Chondrocyte (in vitro differentiated cells): ENCODE measurements at places on chromosomes 6 and 20.

DNA sequence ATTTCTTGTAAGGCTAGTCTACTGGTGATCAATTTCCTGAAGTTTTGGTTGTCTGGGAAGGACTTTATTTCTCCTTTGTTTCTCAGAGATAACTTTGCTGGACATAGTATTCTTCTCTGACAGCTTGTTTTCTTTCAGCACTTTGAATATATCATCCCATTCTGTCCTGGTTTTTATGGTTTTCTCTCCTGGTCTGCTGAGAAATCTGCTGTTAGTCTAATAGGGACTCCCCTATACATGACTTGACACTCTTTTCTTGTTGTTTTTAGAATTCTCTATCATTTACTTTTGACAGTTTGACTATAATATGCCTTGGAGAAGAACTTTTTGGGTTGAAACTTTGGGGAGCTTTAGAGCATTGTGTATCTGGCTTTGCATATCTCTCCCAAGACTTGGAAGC lies 112.5 kb downstream of the PRL start:
- DNase-seq = no peak

DNA sequence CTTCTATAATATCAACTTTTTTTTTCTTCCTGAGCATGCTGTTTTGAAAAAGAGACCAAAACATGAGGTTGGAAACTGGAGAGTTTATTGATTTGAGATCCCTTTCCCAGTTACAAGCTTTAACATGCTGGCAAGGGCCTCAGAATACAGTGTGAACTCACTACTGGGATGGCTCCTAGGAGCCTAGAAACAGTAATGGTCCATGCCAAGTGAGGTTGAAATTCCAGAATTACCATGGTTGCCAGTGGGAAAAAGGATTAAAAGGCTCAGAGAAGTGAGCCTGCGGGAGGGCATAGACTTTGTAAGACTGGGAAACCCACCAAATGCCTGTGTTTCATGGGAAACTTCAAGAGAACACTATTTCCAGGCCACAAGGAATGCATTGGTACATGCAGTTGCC lies 28.9 kb upstream of the SLC22A3 start:
- no peak for DNase-seq

DNA sequence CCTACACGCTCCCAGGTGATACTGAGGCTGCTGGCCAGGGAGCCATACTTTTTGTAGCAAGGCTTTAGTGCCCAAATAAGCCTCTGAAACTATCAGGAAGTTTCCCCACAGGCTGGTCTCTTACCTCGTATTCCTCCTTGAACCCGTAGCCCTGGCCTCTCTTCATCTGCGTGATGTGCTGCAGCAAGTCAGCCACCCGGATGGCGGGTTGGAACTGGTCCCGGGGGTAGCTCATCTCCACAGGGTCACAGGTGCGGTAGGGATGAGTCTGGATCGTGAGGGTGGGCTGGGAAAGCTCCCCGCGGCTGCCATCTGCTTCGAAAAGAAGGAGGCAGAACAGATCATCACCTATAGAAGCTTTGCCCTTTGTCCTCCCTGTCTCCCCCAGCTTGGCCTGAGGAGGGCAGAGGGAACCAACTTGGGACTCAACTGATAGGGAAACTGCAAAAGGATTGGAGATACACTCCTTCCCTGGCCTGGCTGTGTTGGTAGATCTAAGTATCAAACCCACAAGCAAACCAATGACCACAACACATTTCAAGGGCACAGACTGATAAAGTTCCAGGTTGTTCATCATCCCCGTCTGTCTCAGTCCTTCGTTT lies 543.2 kb upstream of the CHD6 start:
- DNase-seq = no peak

GRCh38 chr6:5674141-5674540 lies 332.6 kb downstream of the NRN1 start:
- DNase-seq = no peak

- no peak for DNase-seq
Measured at GRCh38 chr6:139271056-139271455, 20.7 kb downstream of the TXLNB start.

- DNase-seq = peak; percentile 51
Measured at GRCh38 chr20:37463726-37464494, 57.1 kb upstream of the NNAT start.

DNA sequence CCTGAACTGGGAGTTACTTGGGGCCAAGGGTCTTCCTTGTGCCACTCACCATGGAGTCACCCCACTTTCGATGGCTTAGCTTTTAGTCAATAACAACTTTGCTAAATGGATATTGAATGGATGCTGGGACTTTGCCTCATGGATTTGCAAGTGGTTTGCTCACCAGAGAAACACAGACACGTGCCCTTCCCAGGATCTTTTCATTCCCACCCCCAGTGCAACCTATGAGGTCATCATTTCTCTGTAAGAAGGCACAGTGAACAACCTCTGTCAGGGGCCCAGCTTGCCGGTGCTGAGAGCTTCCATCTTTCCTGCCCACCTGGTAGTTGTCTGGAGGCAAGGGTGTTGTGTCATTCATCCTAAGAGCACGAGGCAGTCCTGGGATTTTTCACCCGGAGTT lies 256.8 kb upstream of the PMEPA1 start:
- DNase-seq = no peak

DNA sequence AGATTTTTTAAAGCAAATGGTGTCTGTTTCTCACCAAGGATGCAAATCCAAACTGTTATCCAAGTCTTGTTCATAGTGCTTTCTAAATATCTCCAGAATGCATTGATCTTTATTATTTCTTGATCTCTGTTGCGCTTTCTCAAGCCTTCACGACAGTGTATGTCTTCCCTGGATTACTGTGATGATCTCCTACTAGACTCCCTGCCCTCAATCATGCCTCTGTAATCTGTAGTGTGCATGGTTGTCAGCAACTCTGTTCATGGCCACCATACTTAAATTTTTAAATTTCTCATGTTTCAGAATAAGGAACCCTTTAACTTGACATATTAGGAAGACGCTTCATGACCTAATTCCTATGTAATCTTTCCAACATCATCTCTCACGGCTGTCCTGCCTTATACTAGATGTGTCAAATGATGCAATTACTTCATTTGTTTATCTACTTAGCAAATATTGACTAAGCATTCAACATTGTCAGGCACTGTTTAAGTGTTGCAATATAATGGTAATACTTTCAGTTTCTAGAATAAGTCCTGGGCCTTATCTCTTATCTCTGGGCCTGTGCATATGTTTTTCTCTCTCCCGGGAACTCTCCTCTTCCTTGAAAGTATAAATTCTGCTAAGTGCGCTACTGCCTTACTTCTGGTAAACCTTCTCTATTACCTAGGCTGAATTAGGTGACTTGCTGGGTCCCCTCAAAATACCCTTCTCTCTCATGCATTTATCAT lies 25.6 kb upstream of the AHI1 start:
- DNase-seq = no peak

DNA sequence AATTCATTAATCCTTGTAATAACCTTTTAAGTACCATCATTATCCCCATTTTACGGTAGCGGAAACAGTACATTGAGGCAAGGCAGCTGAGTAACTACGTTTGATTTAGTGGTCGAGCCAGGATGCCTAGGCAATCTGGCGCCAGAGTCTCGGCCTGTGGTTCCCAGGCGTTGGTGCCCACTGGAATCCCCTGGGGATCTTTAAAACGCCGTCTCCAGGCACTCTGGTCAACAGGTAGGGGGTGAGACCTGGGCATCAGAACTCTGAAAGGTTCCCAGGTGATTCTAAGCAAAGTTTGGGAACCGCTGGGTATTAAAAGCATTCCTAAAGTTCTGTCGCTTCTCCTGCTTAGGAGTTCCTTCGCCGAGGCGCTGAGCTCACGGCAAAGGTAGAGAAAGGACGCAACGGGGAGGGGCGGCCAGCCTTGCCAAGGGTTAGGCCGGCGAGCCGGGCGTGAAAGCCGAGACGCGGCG lies 939 bp downstream of the DTNBP1 start:
- DNase-seq = no peak

GRCh38 chr20:16206817-16207216 lies 366.4 kb downstream of the KIF16B start:
- no peak for DNase-seq

DNA sequence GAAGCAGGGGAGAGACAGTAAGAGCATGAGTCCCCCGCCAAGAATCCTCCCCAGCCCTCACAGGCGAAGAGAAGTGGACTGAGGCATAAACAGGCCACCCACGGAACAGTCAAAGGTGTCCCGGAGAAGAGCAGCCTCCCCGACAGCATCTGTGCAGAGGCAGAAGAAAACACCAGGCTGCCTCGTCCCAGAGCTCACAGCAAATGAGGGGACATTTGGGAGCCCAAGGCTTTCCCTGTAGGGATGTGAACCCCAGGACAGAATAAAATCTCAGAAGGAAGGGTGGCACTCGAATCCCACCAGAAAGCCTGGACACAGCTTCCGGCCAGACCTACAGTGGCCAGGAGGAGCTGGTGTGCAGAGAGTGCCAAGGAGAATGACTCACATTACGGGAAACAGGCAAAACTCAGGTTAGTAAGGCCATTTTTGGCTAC lies 90.4 kb downstream of the DLL1 start:
- DNase-seq = no peak

DNA sequence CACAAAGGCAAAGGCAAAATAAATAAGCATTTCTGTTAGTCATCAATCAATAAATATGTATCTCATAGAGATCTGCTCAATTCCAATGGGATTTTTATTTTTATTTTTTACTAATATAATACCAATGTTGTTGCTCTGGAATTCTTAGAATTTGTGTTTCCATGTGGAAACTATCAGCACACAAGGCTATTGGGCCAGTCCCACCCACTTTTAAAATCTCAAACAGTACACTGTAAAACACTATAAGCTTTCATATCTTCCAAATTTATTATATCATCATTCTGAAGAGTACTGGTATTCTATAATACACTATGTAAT lies 563.8 kb upstream of the MARCKS start:
- no peak for DNase-seq

DNA sequence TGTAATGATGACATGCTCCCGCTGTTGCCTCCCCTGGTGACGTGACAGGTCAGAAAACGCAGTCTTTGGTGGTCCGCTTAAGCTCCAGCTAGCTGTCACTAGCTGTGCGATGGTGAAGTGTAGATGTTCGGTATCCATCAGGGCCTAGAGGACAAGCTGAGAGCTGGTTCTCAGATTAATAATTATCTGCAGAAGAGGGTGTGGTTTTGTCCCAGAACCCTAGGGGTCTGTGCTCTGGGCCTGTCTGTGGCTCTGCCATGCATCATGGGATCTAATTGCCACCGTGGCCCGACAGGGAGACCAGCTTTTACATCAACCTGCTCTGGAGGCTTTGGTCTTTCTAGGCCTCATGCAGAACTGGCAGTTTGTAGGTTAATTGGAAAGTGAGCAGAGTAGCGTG lies 34.1 kb downstream of the ERMARD start:
- DNase-seq = no peak

DNA sequence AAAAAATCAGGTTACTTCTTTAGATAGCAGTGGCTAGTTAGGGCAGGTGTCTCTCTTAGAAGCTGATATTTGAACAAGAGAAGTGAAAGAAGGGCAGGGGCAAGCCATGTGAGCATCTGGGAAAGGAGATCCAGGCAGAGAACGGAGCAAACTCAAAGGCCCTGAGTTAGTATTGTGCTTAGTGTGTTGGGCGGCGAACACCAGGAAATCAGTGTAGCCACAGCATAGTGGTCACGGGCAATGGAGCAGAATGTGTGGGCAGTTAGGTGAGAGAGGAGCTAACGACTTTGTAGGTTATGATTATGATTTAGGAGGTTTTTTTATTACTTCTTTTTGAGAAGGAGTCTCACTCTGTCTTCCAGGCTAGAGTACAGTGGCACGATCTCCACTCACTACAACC lies 229.3 kb downstream of the TMEM242 start:
- no peak for DNase-seq

DNA sequence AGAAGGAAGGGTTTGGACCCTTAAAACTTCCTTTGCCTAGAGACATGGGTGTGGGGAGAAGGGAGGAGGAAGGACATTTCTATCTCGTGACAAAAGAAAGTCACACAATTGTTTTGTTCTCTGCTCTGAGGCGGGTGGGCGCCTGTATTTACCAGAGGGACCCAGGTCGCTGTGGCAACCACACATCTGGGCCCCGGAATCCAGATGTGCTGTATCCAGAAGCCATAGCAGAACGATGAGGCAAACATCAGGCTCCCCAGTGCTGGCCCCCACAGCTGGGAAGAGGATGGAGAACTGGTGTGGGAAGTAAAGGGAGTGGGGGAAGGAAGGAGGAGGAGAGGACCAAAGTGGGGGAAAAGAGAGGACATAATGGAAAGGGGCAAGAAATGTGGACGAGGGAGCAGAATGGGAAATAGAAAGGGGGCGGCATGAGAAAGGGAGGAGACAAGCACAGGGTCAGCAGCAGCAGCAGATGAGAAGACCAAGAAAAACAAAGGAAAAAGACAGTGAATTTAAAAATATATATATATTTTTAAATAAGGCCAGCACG lies 3.4 kb upstream of the TNXB start:
- DNase-seq = no peak

GRCh38 chr6:80316686-80317231 lies 210.3 kb downstream of the BCKDHB start:
- no peak for DNase-seq

DNA sequence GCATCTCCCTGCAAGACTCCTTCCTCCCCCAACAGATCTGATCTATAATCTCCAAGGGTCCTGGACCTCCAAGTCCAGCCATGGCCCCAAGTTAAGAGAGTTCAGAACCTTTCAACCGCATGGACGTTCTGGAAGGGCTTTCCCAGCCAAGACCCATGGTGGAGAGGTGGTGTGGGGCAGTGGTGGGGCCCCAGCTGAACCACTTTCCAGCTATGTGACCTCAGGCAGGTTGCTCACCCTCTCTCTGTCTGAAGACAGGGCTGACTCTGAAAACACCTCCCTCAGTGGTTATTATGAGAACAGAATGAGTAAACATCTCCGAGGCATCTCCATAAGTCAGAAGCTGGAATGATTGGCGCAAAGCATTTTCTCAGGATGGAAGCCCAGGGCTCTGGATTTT lies 887 bp downstream of the CLPS start:
- DNase-seq = no peak
